ENCODE measurements at places on chromosomes 11 and 22. TPM values are rescaled to one million over a fixed set of nuclear protein-coding genes. Genes with fewer than 3 reads are reported as not detected.

Gene MAPK8IP1
- 285 TPM for total RNA-seq

Gene NAALADL1
- 14.7 TPM for total RNA-seq

Gene CAT
- total RNA-seq = 82.6 TPM

GRCh38 chr11:45305874-45306623 is 19.9 kb upstream of the SYT13 start:
- DNase-seq = no peak

DNA sequence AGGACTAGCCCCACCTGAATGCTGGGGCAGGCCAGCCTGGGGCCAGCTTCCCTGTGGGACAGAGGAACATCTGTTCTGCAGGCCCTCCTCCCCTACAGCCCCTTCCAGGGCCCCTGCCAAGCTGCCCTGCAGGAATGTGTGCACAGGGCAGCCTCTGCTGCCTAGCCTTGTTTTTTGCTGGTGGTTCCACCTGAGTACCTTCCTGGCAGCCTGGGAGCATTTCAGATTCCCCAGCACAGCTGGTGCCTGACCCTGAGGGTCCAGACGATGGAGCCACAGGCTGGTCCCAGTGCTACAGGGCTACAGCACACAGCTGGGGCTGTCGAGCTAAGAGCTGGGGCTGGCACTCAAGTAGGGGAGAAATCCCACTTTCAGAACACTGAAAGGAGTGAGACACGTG is 22.3 kb upstream of the GPR83 start:
- DNase-seq = no peak

DNA sequence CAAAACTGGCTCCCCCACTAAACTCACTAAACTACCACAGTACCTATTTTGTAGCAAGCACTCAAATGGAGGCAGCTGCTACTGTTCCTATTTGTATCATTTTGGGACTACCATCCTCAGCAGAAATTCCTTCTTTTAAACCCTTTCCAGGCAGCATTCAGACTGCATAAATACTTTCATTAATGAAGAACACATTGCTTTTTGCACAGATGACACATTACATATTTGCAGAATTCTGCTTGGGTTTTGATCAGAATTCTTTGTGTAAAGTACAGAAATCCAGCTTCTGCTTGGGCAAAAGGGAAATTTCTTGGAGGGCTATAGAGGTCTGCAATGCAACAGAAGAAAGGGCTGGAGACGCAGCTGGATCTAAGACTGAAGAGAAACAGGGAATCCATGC is 24.2 kb downstream of the RBX1 start:
- no peak for DNase-seq

GRCh38 chr11:19785265-19785664 is 72.6 kb downstream of the NAV2 start:
- no peak for DNase-seq
